GM10248 (cell line): ENCODE measurements at places on chromosomes 4 and X.

DNA sequence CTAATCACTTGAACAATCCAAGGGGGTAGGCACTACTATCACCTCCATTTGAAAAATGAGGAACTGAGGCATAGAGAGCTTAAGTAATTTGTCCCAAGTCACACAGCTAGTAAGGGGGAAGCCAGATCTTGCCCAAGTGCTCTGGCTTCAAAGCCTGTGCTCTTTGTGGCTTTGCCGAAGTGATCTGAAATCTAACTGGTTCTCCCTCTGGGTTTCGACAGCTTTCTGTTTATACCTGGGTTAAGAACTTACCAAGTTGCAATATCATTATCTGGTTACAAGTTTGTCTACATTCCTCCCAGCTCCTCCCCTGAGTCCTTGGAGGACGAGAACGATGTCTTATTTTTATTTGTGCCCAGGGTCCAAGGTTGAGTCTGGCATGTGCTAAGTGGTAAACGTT, 125.3 kb upstream of the RAI2 start:
- DNase-seq: no peak

GRCh38 chrX:39309018-39309635, 507.9 kb downstream of the MID1IP1 start:
- DNase-seq: peak; percentile 6

- no peak for DNase-seq
Observed at GRCh38 chr4:126890994-126891393, 741.8 kb upstream of the INTU start.

- DNase-seq: no peak
Observed at GRCh38 chr4:78197947-78198346, 140.8 kb downstream of the FRAS1 start.
